ENCODE measurements at places on chromosomes 6 and 20.

GRCh38 chr6:116278854-116279231 is 887 bp downstream of the TSPYL1 start:
- DNase-seq, result peak; percentile 34

DNA sequence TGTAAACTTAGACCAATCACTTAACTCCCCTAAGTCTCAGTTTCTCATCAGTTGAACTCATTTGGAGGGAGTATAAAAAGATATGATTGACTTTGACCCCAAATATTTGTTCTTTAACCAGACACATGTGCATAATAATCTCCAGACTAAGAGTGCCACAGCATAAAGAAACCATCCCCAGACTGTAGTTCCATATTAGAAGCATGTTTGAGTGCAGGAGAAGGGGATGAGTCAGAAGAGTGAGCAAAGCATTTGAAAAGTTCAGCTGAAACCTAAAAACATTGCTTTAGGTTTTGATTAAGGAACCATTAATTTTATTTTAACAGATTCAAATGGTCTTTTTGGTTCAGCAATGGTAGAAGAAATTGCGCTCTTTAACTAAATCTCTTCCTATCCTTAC is 654.8 kb downstream of the UTRN start:
- DNase-seq, result no peak

DNA sequence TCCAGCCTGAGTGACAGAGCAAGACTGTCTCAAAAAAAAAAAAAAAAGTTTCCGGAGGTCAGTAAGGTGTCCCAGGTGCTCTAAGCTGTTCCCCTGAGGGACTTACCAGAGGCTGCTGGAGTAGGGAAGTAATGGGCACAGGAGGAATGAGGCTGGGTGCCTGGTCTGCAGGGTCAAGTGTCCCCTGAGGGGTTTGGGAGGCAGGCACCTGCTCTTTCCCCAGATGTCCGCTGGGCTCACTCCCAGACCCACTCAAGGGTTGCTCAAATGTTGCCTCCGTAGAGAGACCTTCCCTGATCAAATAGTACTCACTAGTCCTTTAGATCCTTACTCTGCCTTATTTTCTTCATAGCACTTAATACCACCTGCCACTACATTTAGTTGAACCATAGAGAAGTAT is 5.4 kb upstream of the MAPK13 start:
- DNase-seq, result no peak

DNA sequence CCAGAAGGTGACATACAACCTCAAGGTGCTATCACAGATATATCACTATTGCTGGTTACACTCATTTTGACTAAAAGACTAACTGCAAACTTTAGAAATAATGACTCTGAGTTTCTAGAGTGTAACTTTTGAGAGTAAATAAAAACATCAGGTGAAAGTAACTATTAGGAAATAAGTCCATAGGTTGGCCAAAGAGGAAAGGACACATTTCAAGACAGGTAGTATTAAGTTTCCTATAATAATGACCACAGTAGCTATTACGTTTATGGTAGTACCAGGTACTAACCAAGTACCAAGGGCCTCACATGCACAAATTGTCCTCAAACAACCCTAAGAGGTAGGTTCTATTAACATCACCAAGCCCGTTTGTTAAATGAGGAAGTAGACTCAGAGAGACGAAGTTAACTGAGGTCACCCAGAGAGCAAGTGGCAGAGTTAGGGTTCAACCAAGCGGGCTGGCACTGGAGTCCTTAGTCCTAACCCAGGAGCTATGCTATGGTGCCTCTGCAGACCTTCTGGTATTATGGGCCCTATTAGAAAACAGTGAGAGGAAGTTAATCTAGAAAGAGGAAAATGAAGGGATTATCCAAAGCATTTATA is 36.8 kb downstream of the HEBP2 start:
- no peak for DNase-seq

GRCh38 chr6:149929422-149929821 is 6.5 kb upstream of the RAET1G start:
- no peak for DNase-seq
